ENCODE measurements at places on chromosomes 2 and 18.
A peak's percentile ranks its signal among the peaks of the same experiment; 100 is the strongest.

DNA sequence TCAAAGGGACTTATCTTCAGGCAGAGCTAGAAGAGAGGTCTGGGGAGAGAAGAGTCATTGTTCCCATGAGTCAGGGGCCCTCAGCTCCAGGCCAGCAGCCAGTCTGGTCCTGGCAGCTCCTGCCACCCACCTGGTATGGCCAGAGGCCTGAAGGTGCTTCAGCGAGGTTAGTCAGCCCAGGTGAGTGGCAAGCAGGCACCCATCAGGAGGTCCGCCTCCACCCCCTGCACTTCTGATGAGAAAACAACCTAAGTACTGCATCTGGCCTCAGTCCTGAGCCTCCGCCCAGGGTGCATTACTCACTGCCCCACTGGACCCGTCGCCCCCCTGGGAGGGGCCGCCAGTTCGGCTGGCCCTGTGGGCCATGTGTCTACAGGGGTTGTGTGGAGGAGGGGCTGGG lies 130.2 kb downstream of the INHBB start:
- no peak for DNase-seq

DNA sequence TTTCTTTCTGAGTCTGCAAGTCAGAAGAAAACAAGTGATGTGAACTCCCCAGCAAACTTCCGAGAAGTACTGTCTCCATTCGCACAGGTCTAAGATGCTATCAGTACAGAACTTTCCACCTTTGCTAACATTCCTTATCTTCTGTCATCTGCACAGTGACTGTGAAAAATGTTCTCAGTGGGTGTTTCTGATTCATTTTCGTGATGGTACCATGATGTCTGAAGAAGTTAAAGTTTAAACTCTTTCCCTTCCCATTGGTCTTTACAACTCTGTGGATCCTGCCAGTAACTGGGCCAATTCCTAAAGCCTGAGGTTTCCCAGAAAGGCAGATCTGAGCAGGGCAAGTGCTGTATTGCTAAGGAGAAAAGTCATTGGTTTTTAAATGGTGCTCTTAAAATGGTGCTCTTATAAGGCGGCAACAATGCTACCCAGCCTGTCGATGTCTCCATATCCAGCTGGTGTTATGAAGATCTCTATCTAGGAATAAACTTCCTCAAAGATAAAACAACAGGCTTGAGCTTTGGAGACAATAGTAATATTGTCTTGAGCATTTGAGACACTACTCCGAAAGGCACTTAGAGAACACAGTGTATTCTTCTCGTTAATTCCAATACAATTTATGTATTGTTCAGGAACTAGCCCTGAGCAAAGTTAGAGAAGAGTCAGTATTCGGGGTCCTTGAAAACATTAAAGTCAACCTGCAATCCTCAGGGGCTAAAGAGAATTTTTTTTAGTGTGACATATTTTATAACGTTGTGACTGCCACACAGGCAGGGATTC lies 232.3 kb downstream of the OSR1 start:
- no peak for DNase-seq

- DNase-seq, result no peak
Measured at GRCh38 chr2:82124629-82125028, 1820.1 kb upstream of the LRRTM1 start.

- peak; percentile 62 for DNase-seq
Measured at GRCh38 chr2:223944166-223944702, 901 bp downstream of the WDFY1 start.

DNA sequence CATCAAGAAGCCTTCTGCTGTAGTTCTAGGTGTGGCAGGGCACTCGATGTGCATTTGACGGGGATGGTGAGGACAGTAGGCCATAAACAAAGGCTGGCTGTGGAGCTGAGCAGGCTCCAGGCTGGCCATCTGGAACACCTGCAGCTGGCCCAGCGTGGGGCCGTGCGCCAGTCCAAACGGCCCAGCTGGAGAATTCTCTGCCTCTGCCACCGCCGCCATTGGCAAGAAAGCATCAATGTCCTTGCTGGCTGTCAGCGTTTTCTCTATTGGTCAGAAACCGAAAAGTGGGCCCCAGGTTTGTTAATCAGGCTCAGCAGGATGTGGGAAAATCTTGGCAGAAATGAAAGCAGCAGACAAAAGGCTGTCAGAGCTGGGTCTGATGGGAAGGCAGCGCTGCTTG lies 24.0 kb upstream of the CTIF start:
- DNase-seq, result peak; percentile 56

DNA sequence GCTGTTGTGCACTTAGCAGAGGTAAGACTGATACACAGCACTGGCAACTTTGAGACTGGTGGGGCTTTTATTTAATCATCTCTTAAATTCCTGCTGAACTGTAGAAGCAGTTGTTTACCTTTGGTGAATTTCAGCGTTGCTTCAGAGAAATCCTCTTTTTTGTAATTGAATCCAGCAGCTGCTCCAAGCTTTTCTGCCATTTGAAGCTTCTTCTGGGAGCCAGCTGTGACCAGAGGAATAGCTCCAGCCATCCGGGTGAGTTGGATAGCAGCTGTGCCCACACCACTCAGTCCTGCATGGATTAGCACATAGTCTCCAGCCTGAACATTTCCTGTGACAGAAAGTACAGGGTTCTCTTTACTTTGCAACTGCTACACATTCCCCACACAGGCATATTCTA lies 3.9 kb downstream of the TP53I3 start:
- DNase-seq, result no peak

DNA sequence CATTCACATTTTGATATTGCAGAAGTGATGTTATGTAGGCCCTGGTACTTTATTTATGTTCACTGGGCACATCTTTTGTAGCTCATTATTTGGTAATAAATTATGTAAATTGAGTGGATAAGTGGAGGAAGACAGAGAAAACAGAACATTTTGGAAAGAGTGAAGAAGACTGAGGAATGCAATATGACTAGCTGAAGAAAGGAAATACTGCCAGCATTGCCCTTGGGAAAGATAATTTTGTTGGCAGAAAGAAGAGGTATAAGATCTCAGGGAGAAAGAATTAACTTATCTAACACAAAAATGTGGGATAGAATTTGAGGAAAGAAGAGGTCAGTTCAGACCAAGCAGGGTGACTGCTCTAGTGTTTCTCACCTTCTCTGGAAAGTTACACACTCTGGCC lies 118.8 kb downstream of the TTC27 start:
- no peak for DNase-seq

DNA sequence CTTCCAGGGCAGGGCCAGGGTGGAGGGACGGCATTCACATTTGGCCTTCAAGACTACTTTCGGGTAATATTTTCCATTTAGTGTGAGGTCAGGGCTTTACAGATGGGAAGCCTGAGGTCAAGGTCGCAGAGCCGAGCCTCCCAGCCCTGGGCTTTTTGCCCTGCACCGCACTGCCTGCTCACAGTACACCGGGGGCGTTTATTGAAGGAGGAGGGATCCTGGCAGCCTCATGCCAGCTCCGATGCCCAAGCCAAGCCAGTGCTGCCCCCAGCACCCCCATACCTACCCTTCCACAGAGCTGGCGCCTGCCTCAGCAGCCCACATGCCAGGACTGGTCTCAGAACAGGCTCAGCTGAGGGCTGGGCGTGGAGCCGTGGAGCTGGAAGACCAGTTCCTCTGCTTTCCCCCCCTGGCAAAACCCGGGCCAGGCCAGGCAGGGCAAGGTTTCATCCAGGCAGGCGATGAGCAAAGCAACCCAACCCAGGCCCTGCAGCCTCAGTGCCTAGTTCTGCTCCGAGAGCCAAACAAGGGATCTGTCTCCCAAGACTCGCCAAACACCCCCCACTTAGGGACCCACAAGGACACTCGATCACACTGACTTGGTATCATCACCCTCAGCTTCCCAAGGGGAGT lies 11.9 kb downstream of the SDC1 start:
- DNase-seq, result no peak

- DNase-seq, result no peak
Measured at GRCh38 chr2:46748735-46749531, 166.7 kb downstream of the MCFD2 start.

DNA sequence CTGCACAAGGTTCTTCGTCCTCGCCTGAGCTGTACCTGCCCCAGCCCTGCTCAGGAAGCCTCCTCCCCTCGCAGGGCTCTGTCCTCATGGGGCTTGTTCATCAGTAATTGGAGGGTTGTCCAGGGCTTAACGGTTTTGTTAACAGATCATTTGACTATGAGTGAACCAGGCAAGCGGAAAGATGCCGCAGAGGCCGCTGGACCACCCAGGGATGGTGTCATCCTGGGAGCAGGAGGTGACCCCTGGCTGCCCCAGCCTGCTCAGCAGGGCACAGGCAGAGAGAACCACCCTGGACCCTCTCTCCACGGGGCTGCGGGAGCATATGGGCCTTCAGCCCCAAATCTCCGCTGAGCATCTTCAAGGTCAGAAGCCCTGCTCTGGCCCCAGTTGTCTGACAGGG lies 264.3 kb downstream of the KLHL29 start:
- DNase-seq, result no peak

- no peak for DNase-seq
Measured at GRCh38 chr2:103003750-103004260, 242.0 kb downstream of the TMEM182 start.

DNA sequence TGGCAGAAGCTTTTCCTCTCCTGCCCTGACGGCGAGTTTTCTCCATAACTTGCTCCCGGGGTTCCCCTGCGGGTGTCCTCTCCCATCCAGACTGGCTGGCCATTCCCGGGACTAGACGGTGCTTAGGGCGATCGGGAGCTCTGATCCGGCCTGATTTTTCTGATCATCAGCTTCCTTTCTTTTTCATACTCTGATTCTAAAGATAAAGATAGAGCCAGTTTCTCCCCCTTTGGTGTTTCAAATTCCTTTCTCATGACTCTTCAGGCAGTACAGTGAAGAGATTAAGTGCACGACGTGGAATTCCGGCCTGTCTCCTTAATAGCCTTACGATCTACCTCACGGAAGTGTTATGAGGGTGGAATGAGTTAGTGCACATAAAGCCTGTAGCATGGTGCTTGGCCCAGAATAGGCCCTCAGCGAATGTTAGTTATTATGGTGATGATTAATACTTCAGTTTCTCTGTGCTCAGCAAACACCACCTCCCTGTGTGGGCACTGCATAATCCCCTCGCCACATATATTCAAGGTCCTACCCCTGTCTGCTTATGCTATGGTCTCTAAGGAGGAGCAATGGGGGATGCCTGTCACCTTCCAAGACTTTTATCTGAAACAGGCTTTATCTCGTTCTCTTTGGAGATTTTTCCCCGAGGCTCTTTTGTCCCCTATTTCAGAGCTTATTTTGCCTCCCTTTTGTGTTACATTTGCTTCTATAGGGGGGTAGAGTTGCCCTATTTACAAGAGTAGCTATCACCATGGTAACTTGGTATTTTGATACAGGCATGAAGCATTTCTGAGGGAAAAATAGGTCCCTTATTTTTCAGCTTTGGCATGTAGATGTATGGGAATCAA lies 254.8 kb downstream of the CDH2 start:
- DNase-seq, result no peak

DNA sequence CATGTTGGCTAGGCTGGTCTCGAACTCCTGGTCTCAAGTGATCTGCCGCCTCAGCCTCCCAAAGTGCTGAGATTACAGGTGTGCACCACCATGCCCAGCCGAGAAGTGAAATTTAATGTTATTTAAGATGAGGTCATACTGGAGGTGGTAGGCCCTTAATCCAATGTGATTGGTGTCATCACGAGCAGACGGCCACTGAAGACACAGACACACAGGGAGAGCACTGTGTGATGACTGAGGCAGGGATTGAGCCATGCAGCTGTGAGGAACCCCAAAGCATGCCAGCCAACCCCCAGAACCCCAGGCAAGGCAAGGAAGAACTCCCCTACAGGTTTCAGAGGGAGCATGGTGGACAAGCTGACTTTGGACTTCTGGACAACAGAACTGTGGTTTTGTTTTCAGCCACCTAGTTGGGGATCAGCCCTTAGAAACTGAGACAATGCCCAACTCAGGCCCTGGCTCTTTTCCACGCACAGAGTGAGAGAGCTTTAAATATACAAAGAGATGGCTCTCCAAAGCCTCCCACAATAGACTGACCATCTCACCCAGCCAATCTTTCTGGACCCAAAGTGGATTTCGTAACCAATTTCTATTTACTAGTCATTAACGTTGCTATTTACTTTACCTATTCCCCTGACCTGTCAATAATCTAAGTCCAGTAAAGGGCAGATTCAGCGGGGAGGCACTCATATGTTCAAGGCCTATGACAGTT lies 34.2 kb downstream of the TBC1D8 start:
- no peak for DNase-seq

- peak; percentile 46 for DNase-seq
Measured at GRCh38 chr2:121771976-121772742, 16.7 kb downstream of the TSN start.

GRCh38 chr2:17830053-17831034 lies 14.1 kb downstream of the MSGN1 start:
- DNase-seq, result no peak

- no peak for DNase-seq
Measured at GRCh38 chr2:168490946-168491605, 35.0 kb downstream of the CERS6 start.

GRCh38 chr2:63580651-63581297 lies 7.5 kb downstream of the WDPCP start:
- DNase-seq, result no peak

GRCh38 chr18:54712306-54712705 lies 116.0 kb upstream of the RAB27B start:
- no peak for DNase-seq

GRCh38 chr2:23526835-23527790 lies 142.1 kb downstream of the KLHL29 start:
- no peak for DNase-seq

All from NCI-H1417 (cell line).